ENCODE measurements at places on chromosomes 1 and 21.

DNA sequence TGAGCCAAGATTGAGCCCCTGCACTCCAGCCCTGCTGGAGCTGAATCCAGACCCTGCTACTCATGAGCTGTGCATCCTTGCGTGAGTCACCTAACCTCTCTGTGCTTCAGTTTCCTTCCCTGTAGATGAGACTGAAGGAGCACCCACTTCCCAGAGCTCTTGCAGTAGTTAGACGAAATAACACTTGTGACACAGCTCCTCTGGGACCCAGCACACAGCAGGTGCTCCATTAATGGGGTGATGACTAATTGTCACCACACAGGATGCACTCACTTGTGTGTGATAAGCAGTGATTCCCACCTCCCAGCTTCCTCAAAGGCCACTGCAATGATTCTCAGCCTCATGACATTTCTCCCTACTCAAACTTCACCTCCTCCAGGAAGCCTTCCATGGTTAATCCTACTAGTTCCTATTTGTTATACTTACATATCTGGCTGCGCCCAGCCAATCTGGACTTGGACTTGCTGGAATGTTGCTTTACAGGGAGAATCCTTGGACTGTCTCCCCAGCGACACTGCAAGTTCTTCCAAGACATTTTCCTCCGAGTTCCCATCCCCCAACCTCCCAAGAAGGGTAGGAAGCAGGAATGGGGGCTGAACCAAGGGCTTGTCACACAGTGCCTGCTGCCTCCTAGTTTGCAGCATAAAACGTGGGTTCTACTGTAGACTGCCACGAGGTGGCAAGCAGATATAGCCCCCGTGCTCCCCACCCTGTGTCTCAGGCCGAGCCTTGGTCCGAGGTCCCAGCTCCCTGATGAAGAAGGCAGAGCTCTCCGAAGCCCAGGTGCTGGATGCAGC, 17.2 kb downstream of the DRAXIN start:
- DNase-seq: no peak

GRCh38 chr1:54609301-54609921, 13.9 kb downstream of the FAM151A start:
- no peak for DNase-seq

DNA sequence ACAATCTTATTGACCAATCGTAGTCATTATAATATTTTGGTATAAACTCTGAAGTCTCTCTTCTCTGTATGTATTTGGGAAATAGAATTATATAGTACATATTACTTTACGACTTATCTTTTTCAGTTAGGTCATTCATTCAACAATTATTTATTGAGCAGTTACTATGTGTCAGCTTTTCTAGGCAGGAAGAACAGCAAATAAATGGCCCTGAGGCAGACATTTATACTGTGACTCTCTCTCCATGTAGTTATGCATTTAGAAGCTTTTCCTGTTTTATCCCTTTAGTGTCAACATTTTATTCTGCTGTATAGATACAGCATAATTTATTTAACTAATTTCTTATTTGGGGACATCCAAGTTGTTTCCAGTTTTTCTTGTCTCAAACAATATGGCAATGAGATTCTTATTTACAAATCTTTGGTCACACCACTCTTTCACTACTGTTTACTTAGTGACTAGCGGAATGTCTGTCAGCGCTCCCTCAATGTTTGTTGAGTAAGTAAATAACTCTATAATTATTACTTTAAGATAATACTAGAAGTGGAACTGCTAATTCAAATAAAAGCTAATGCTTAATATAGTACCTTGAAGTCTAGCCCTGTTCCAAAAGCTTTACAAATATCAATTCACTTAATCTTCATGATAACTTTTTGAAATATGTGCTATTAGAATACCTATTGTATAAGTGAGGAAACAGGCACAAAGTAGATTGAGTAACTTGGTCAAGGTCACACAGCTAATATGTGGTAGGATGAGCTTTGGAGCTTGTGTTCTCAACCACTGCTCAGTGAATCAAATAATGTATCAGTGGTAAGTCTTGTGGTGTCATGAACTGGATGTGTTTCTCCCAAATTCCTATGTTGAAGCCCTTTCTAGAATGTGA, 465.6 kb downstream of the SIPA1L2 start:
- DNase-seq: no peak

- no peak for DNase-seq
Observed at GRCh38 chr1:91400133-91400725, 4.4 kb downstream of the HFM1 start.

- DNase-seq: no peak
Observed at GRCh38 chr1:58982259-58982998, 198.6 kb upstream of the JUN start.

DNA sequence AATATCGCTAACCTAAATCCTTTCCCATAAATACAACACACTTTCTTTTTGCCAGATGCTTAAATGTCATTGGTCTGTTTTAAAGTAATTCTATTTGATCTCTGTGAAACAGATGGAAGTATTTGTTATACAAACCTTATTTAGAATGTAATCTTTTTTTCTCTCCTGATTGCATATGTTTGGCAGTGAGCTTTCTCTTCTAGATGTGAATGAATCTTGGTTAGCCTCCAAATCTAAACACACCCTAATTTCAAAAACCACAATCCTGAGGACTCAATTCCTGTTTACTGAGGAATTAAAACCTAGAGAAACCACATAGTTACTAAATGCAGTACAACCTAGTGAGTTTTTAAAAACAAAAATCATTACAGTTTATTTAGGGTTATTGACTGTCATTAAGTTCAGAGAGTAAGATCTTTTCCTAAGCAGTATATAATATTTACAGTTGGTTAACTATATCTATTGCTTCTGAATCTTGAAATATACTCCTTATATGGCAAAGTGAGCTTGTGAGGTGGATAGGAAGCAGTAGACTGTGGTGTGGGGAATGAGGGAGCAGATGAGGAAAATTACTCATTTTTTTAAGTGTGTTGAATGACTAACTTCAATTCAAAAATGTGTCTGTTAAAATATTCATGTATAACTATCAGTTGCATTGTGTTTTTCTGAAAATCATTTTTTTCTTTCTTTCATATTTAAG, 218.7 kb downstream of the FMN2 start:
- no peak for DNase-seq

- no peak for DNase-seq
Observed at GRCh38 chr1:208184966-208185654, 59.1 kb downstream of the PLXNA2 start.

GRCh38 chr1:205543351-205544301, 39.2 kb downstream of the CDK18 start:
- DNase-seq: peak; percentile 88

DNA sequence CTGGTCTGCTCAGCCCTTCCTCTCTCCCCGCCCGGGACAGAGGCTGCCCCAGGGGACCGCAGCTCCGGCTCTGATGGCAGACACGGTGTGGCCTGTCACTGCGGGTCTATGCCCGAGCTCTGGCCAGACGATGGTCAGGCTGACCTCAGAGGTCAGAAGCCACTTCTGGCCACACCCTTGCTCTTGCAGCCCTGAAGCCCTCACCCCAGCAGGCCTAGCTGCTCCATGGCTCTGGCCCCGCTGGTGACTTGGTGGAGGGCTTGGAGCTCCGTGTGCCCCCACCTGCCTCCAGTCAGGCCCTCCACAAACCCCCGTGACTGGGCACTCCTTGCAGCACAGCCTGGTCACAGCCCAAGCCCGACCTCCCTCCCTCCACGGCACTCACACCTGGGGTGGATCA, 47.6 kb downstream of the PRDM16 start:
- DNase-seq: no peak

- DNase-seq: no peak
Observed at GRCh38 chr1:229856009-229856650, 210.9 kb upstream of the GALNT2 start.

DNA sequence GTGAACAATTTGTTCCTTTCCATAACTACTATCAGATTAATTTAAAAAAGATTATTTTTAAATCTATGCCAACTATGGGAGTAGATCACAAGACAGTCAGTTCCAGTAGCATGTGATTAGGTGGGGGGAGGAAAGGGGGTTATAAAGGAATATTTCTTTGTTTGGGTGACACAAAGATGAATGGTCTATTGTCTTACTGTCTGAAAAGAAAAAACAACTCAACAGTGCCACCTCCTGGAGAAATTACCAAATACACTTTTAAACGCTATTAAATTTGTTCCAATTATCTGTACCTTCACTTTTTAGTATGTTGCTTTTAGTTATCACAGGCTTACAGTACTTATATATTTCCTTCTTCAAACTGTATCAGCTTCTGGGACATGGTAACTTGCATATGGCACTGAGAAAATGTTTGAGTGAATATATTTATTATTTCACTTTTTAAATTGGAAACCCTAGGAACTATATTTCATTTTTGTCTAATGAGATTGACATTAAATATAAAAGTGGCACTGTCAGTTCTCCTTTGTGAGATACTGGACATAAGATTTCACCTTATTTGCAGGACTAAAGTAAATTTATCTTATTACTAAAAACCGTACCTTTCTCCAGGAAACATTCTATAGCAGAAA, 1.7 kb upstream of the SORT1 start:
- DNase-seq: peak; percentile 61

- peak; percentile 29 for DNase-seq
Observed at GRCh38 chr21:17819114-17819876, at the start of gene C21orf91. Gene C21orf91 (minus strand): TSS chr21:17819356. CDS start chr21:17818318, 1,038 bp downstream.

- DNase-seq: no peak
Observed at GRCh38 chr1:60972841-60973364, 109.5 kb upstream of the NFIA start.

DNA sequence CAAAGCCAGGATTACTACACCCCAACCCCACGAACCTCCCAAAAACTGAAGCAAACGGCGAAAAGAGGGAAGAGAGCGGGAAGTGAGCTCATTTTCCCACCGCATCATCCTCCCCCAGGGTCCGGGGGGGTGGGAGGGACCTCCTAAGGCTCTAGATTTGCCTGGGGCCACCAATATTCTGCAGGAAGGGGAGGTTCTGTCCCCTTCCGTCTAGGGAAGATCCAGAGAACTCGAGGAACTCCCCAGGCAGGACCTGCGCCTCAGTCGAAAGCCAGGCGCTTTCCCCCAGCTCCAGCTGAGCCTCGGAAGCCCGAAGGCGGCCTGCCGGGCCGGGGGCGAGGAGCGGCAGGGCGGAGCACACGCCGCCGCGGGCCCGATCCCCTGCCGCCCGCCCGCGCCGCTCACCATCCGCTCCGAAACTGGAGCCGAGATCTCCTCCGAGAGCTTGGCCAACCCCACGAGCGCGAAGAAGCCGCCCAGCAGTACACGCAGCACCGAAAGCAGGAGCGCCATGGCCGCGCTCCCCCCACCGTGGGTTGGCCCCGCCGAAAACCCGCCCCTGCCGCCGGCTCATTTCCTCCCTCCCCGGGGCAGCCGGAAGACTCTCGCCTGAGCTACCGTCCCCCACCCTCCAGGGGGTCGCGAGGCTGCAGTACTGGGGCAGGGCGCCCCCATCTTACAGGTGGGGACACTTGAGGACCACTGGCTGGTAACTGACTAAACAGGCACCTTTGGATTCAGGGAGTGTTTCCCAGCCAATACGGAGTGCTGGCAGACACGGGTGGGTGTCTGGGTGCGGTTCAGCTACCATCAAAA, at the start of gene TMEM35B:
TMEM35B (minus strand) TSS at position 555 of the 816 bp plus-strand sequence; CDS start at position 513, 42 bp downstream.
- DNase-seq: no peak

DNA sequence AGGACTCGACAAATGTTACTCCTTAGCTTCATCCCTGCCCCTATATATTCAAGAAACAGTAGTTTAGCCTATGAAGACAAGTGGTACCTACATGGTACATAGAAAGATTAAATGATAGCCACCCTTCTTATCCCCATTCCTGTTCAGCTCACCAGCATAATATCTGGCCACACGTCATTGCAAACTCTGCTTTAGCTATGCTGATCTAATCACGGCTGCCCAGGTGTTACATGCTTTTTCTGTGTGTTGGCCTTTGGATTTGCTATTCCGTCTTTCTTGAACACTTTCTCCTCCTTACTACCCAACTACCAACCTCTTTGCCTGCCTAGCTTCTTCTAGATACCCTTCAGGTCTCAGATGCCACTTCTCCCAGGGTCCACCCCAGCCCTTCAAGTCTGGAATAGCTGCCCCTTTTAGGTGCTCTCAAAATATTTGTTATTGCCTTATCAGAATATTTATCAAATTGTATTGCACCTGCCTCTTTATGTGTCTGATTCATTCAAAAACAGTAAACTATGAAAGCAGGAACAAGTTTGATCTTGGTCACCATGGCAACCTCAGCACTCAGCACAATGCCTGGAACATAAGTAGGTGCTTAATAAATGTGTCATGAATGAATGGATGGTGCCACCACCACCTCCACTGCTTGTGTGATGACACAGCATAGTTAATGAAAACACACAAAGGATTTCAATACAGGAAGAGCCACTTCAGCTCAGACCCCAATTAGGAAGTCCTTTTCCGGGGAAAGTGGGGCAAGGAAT, 11.4 kb upstream of the DNASE2B start:
- no peak for DNase-seq

DNA sequence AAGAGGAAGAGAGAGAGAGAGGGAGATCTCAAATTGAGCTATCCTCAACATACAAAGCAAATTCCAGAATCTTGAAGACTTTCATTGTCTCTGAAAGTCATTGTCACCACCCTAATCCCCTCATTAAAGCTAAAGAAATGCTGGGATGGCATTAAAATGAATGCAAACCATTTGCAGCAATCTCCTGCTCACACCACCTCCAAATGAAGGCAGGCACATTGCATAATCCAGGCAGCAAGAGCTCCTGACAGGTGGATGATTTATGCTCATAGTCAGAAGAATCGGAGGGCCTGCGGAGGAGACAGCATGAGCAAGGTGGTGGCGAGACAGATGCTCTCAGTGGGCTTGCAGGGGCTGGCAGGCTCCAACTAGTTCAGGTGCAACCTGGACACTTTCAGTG, 90.2 kb downstream of the ESRRG start:
- no peak for DNase-seq

DNA sequence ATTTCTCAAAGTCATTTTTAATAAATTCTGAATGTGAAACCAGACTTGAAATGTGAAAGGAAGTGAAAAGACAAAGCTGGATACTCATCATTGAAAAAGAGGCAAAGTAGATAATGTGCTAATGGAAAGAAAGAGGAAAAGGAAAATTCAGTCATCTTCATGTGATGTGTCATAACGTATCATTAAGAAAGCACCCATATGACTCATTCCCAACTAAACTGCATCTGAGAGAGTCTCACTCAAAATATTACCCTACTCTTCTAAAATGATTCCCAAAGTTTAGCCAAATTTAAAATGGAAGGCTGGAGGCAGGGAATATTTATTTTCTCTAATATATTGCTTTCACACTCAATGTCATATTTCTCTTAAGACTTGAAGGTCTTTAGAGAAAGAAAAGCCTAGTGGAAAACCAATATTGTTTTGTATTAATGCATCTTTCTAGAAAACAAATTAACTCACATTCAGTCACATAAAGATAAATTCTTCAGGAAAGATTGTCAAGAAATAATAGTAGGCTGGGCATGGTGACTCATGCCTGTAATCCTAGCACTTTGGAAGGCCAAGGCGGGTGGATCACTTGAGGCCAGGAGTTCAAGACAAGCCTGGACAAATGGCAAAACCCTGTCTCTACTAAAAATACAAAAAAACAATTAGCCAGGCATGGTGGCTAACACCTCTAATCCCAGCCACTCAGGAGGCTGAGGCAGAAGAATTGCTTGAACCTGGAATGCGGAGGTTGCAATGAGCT, 129.9 kb downstream of the SLC30A10 start:
- DNase-seq: no peak

- no peak for DNase-seq
Observed at GRCh38 chr1:243496806-243497205, 241.0 kb downstream of the SDCCAG8 start.

All from NCI-H1048 (cell line).